Uterus (tissue), 4 donors: ENCODE measurements at places on chromosomes 4 and X.

DNA sequence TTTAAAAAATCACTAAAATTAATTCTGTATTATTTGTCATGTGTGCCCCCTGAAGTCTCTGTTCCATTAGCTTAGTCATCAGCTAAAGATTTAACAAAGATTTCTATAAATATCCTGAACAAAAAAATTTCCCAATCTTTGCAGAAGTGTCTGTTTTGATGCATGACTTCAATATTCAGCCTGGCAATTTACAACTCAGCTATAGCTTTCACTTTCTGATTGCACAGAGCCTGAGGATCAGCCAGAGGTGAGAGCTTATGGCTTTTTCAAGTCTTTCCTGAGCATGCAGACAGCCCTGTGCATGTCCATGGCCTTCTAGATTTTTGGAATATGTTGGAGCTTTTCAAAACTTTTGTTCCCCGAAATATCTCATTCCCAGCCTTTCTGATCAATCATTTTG is 420.1 kb downstream of the ZNF674 start:
- DNase-seq: no peak

- no peak for DNase-seq
Observed at GRCh38 chr4:6722891-6723290, 6.9 kb downstream of the BLOC1S4 start.

DNA sequence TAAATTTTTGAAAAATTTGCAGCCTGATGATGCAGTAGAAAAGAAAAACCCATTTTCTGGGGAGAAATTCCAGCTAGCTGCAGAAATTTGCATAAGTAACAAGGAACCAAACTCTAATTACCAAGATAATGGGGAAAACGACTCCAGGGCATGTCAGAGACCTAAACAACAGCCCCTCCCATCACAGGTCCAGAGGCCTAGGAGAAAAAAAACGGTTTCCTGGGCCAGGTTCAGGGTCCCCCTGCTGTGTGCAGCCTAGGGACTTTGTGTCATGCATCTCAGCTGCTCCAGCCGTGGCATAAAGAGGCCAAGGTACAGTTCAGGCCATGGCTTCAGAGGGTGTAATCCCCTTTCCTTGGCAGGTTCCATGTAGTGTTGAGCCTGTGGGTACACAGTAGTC is 733.7 kb upstream of the CT83 start:
- no peak for DNase-seq

DNA sequence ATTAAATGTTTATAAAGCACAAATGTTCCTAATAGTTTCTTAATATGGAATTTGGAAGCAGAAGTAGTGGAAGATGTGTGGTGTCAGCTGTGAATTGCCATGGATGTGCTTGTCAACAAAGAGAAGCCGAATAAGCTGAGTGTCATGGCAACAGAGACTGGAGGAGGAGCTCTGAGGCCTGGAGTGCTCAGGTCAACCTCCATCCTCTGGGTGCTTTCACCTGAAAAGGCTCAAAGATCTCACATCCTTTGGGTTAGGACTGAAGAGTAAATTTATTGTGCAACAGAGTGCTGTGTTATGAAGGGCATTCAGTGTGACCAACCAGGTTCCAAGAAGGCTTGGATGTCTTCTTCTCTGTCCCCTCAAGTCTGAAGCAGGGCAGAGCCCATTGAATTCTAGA is 18.7 kb downstream of the SGMS2 start:
- no peak for DNase-seq

DNA sequence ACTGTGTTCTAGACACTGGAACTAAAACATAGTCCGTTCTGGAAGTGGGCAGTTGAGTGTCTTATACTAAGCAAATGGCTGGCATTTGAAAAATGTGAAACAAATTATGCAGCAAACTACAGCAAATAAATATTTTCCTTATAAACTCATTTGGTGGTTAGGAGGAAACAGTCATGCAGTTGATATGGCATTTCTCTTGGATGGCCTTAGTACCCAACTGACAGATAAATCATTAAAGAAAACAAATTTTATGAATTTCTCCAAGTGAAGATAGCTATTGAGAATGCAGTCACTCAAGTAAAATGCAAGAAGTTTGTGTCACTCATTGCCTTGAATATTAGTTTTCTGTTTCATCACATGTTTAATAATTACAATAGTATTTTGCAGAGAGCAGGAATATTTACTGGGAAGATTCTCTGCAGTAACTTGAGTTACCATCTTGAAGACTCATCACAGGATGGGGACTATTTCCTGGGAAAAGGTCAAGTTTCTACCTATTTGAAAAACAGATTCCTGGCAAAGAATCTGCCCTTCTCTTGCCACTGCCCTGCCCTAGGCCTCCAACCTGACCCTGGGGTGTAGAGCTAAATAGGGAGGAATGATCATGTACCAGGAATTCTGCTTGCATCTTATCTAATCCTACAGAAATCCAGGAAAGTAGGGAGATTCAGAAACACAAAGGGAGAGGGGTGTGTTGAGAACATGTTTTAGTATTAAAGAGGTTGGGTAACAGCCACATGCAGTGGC is 105.9 kb downstream of the SH3RF1 start:
- DNase-seq: no peak

DNA sequence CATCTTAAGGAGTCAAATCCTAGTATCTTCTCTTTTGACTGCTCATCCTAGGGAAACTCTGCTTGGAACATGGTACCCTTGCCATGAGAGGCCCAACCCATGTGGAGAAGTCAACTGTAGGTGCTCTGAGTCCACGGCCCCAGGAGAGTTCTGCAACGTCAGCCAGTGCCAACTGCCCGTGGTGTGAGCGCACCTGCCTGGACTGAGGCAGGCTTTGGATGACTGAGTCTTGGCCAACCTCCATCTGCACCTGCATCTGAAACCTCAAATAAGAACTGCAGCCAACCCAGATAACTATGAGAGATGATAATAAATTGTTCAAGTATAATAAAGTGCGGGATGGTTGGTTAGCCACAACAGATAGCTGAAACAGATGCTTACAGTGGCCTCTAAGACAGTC is 772.0 kb downstream of the TRIML1 start:
- DNase-seq: no peak

DNA sequence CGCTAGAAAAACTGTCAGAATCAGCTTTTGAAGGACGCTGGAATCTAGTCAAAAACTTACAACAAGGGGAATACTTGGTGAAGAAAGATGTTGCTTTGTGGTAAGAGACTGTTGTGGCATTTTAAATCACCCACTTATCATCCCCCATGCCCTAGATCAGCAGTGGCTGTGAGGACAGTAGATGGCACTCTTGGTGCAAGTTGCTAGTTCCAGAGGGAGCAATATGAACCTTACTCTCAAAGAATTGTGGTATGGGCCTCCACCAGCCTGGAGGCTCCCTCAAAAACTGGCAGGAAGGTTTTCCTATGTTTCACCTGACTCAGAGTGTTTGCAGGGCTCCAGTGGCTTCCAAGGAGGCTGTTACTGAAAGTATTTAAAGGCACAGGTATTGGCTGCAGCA is 37.7 kb upstream of the SLC16A2 start:
- DNase-seq: peak; percentile 24

DNA sequence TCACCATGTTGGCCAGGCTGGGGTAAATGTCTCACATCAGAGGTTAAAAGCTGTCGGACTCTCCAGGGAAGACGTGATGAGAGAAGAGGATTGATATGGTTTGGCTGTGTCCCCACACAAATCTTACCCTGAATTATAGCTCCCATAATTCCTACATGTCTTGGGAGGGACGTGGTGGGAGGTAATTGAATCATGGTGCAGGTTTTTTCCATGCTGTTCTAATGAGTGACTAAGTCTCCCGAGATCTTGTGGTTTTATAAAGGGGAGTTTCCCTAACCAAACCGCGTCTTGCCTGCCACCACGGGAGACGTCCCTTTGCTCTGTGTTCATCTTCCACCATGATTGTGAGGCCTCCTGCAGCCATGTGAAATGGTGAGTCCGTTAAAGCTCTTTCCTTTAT is 64.4 kb downstream of the ASMT start:
- no peak for DNase-seq

GRCh38 chr4:7549866-7550265 is 115.1 kb upstream of the PSAPL1 start:
- DNase-seq: no peak

- no peak for DNase-seq
Observed at GRCh38 chr4:158496030-158496741, 25.5 kb upstream of the RXFP1 start.

- peak; percentile 38 for DNase-seq
Observed at GRCh38 chrX:101415180-101416145, 7.4 kb downstream of the HNRNPH2 start.

DNA sequence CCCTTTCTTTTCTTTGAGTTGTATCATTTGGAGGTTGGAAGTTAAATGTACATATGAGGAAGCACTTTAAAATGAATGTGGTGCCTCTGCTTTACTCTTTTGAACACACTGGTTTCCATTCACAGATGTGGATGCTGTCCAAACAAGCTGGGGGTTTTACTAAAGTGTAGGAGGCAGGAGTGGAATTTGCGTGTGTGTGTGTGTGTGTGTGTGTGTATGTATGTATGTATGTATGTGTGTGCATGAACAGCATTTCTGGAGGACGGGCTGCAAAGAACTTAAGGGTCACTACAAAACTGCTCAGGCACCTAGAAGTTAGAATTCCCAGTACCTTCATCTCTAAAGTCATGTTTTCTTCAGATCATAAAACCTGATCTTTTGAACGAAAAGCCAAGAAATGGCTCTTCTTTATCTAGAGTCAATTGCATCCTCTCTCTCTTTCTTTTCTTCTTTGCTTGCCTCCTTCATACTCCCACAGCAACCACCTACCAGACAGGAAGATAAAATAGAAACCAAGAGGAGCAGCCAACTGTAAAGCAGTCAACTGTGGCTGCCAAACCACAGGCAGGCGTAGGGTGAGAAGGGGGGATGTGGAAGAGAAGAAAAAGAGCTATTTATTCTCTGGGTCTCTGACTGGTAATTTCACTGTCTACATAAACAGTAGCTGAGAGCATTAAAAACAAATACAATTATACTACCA is 177.0 kb upstream of the RASGEF1B start:
- DNase-seq: no peak

DNA sequence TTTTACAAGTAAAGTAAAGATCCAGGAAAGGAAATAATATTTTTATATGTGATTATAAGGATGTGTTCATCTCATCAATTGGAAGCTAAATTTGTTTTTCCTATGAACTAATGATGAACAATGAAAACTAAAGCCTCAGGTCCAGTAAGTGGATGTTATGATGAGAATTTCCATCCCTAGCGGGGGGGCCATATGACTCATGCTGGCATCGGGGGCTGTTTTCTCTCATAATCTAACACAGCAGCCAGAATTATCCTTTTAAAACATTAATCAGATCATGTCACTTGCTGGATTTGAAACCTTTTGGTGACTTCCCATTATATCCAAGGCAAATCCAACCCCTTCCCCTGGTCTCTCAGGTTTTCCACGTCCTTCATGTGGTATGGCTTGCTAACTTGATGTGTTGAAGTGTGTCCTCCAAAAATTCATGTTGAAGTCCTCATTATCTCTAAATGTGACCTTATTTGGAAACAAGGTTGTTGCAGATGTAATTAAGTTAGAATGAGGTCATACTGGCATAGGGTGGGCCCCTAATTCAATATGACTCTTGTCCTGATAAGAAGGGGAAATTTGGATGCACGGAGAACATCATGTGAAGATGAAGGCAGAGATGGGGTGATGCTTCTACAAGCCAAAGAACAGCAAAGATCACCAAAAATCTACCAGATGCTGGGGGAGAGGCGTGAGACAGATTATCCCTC is 96.8 kb downstream of the AKAP4 start:
- peak; percentile 57 for DNase-seq

GRCh38 chr4:139144161-139144859 is 32.7 kb downstream of the ELF2 start:
- DNase-seq: peak; percentile 74

GRCh38 chr4:16609170-16609758 is 289.2 kb downstream of the LDB2 start:
- no peak for DNase-seq

DNA sequence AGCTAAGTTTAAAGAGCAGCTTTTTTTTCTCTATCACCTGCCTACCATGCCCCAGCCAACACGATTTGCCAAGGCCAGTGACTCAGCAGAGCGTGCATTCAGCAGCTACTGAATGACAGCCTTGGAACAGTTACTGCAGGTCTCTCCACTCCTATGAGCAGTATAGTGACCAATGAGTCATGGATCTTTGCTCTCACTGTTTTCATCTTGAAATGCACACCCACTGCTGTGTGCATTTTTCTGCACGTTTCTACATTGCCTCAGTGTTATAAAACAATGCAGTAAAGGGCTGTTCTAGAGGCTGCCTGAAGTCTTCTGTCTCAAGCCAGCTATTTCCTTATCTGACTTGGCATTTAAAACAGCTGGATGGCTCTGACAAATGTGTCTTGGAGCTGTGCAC is 66.0 kb upstream of the C4orf54 start:
- peak; percentile 73 for DNase-seq

DNA sequence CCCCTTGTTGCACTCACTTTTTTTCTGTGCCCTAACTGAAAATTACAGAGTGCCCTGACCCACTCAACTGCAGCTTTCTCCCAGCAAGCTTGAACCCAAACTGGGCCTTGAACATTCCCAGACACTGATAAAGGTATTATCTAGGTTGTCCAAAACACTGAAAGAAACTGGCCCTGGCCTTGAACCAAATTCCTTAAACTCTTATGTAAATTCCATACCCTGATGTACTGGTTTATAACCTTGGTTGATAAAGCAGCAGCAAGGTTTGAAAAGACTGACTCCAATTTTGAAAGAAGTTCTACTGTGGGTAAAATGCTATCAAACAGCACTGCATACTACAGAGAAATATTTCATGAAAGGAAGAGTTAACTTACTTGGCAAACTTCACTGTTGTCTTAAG is 125.6 kb downstream of the PHF8 start:
- DNase-seq: no peak

DNA sequence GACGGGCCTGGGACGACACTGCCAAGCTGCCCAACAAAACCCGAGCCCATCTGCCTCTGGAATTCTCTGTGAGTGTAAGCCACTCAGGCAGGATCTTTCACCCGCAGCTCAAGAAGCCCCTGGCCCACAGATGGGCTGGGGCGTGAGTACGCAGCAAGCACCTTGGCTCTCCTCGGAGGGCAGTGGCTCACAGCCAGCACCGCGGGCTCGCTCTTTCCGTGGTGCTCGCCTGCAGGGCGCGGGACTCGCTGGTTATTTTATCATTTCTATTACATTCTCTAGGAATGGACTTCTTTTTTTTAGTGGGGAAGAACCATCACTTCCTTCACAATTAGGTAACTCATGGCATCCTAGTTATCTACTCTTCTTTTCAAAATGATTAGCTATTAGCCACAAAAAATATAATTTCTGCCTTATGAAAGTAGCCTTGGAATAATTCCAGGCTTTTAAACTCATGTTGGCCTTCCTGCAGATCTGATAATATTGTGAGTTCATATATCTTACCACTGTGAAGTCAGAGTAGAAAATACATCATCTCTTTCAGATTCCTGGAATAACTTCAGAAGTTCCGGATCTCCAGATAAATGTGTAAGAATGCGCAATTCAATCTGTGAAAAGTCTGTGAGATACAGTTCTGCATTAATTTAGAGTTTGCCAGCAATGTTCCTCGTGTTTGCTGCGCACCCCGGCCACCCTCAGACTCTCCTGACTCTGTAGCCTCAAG is 68.6 kb downstream of the NAT8L start:
- DNase-seq: no peak
